Stimulated activated CD4-positive, alpha-beta T cell treated with anti-CD3 and anti-CD28 coated beads, Interleukin-12 subunit alpha, Interleukin-12 subunit beta, amount 100 ng/mL, for 24 hours (primary cell): ENCODE measurements at places on chromosomes 2 and 18.
A peak's percentile ranks its signal among the peaks of the same experiment; 100 is the strongest.

DNA sequence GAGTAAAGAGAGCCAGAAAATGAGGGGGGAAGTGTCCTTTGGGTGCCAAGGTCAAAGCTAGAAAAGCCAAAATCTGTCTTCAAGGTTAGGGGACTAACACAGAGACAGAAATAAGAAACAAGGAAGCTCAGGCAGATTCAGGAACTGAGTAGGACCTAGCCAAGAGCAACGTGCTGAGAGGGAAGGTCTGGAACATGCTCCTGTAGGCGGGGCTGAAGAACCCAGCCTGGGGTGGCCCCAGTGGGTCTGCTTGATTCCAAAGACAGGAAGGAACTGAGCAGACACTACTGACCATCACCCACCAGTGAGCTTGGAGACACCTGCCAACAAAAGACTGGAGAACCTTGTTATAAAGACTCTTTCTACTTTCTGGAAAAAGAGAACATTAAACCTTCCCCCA, 105.1 kb downstream of the SP3 start:
- no peak for DNase-seq

DNA sequence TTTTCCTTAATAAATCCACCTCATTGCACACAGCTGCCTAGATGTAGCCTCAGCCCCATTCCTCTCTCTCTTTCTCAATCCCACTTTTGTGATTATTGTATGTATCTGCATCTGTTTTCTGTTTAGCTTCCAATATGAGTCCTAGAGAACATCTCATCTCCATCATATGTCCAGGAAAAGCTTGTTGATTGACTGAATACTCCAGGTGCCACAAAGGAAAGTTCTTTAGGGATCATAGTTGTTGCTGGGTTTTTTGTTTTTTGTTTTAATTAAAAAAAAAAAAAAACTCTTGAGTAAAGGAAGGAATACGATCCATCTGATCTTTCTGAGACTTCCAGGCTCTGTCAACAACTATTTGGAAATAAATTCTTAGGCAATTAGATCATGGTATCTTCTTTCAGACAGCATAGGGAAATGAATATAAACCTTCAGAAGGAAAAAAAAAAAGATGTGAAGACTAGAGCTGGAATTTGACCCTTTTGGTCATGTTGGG, 42.5 kb downstream of the KIAA2012 start:
- no peak for DNase-seq

DNA sequence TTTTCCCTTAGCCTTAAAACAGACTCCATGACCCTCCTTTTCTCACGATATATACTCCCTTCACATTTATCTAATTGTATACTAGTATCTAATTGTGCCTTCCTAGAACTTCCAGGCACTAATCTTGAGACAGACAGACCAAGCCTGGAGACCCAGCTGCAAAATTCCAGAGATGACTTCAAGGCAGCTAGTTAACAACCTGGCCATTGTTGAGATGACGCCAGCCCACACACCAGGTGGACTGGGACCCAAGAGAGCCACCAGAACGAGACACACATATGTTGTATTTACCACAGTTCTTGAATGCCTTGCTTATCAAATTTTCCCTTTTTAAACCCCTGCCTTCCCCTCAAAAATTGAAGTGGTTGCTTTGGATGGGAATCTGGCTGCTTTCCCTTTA, 48.9 kb upstream of the SELENOI start:
- DNase-seq = no peak

DNA sequence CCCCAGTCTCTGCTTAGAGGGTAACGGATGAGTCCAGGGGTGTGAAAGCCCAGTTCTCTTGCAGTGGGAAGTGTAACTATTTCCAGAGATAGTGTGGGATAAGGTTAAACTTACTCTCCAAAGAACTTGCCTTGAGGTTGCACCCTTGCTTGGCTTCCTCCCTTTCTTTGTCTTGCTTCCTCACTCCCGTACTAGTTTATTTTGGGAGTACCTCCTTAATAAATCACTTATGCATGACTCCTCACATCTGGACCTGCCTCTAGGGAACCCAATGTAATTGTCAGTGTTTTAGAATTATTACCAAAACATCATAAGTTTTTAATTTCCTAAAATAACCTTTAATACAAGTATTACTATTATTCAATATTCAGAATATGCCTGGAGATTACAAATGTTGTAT, 35.2 kb downstream of the CPO start:
- DNase-seq = no peak

GRCh38 chr2:171553236-171553635, 31.0 kb downstream of the CYBRD1 start:
- no peak for DNase-seq

DNA sequence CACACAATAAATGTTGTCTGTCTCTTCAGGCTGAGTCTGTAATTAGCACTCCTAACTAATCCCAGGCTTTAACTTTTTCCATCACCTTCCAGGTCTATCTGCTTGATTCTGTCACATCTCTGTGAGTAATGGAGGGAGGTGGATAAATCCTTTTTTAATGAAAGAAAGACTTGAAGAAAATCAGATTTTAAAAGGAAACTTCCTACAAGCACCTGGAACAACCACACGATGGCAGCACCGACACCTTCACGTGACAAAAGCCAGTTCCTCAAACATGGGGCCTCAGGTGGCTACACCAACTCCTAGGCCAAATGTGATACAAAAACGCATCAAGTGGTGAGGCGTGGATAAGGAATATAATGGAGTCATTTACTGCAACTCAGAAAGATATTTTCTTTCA, 41.8 kb downstream of the TGFBRAP1 start:
- DNase-seq = peak; percentile 16

DNA sequence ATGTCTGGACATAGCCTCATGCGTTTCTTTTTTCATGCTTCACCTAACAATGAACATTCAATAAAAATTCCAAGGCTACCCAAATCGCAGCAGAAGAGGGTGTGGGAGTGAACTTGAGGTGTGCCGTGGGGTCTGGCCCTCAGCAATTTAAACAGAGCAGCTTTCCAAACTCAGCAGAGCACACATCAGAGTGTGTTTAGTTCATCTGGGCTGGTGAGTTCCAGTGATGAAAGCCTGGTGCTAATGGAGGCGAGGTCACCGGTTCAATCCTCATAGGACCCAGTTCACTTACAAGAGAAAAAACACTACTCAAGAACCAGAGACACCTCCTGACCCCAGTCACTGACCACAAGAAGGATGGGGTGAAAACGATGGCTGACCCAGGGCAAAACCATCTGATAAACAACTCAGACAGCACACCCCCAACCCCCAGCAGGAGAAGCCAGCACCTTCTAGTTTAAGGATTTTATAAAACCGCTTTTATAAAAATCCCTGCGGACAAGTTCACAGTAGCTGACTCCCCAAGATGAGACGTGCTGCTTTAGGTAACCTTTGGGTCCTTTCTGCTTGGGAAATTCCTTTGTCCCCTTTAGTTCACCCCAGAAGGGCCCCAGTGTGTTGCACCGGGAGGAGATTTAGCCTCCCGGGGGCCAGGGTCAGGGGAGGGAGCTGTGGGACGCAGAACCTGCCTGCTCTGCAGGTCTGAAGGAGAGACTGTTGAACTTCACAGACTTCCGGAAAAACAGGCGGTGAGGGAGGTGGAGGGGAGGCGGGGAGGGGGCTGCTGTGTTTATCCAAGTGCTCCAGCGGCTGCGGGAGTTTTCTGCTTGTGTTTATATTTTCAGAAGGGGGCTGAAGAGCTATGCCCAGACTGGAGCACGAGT, 152.7 kb upstream of the SOX11 start:
- no peak for DNase-seq
